ENCODE measurements at places on chromosomes 13 and 19.
A peak's percentile ranks its signal among the peaks of the same experiment; 100 is the strongest.

DNA sequence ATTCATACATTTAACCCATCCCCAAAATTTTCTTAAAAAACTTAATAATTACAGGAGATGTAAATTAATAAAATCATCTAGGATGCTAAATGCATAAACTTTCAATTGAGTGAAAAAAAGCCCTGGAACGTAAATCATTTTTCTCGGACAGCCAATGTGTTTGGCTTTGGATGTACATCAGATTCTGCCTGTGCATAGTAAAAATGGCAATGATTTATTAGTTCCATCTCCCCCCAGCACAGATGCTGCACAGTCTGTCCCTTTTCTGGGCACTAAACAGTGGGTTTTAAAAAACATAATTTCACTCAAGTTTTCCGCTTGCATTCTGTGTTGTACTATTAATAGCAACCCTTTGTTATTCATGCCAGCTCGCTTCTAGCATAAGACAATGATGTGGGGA, 147.7 kb downstream of the TM9SF2 start:
- DNase-seq: no peak

DNA sequence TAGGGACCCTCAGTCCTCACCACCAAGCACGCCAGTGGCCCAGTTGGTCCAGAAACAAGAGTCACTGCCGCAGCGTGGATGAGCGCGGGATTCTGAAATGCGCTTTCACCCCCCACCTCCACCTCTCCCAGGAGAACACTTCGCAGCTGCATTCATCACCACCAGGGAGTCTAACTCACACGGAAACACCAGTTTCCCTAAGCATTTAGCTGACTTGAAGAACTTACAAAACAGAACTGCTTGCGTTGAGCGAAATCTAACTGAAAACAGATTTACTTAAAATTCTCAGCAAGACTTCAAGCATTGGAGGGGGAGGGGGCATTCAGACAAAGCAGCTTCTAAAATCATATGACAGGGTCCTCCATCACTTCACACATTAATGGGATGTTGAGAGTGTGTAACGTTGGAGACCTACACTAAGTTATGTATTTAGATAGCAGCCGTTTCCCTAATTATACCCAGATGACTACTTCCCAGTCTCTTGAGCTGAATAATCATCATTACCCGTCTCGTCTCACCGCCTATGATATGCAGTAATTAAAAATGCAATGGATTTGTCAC, 258.2 kb upstream of the IRS2 start:
- DNase-seq: peak; percentile 26

- DNase-seq: peak; percentile 25
Measured at GRCh38 chr13:93709506-93710244, 483.1 kb downstream of the GPC6 start.

GRCh38 chr13:46996316-46997030, 99.6 kb upstream of the HTR2A start:
- DNase-seq: no peak

DNA sequence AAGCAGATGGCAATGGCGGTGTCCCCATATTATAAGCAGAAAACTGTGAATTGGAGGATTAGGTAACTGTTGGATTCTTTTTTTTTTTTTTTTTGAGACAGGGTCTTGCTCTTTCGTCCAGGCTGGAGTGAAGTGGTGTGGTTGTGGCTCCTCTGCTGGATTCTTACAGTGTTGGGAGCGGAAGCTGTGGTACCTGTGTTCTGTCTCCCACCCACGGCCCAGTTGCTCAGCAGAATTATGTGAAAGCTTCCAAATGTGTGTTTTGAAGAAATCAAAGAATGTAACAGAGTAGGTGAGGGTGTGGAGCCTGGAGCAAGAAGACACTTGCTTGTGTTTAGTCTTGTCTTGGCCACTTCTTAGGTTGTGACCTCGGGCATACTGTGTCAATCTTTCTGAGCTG, 295.6 kb downstream of the SHISA2 start:
- no peak for DNase-seq

DNA sequence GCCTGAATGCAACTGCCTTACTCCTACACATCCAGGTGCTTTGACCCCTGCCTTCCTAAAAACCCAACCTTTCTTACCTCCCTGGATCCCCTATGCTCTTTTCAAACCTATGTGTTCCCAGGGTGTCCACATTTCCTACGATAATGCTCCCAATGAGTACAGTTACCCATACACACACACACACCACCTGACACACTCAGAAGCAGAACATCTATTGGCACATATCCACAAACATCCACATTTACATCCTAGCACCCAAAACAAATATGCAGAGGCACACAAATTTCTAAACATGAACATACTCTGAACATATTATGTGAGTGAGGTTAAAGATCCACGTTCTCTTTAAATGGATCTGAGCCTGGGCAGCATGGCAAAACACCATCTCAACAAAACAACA, 22.4 kb upstream of the PLAUR start:
- no peak for DNase-seq

- no peak for DNase-seq
Measured at GRCh38 chr13:20498129-20498528, 27.5 kb downstream of the CRYL1 start.

DNA sequence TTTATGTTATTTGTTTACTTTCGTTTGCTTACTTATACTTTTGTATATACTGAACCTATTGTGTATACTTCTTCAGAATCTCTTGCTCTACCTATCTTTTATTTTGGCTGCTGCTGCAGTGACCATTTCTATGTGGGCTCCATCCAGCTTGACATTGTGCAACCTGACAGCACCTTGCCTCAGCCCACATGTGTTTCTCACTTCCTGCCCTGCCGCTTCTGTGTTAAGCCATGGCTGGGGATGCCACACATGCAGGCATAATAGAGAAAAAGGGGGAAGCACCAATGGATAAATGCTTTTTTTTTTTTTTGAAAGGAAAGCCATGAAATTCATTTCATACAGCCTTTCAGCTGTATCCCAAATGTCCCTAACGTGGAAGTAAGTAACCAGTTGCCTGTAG, 147.6 kb downstream of the RBM26 start:
- DNase-seq: no peak

- DNase-seq: no peak
Measured at GRCh38 chr19:43483281-43483680, 17.9 kb upstream of the LYPD3 start.
